ENCODE measurements at places on chromosomes 13 and 19. TPM values are rescaled to one million over a fixed set of nuclear protein-coding genes. Genes with fewer than 3 reads are reported as not detected.

DNA sequence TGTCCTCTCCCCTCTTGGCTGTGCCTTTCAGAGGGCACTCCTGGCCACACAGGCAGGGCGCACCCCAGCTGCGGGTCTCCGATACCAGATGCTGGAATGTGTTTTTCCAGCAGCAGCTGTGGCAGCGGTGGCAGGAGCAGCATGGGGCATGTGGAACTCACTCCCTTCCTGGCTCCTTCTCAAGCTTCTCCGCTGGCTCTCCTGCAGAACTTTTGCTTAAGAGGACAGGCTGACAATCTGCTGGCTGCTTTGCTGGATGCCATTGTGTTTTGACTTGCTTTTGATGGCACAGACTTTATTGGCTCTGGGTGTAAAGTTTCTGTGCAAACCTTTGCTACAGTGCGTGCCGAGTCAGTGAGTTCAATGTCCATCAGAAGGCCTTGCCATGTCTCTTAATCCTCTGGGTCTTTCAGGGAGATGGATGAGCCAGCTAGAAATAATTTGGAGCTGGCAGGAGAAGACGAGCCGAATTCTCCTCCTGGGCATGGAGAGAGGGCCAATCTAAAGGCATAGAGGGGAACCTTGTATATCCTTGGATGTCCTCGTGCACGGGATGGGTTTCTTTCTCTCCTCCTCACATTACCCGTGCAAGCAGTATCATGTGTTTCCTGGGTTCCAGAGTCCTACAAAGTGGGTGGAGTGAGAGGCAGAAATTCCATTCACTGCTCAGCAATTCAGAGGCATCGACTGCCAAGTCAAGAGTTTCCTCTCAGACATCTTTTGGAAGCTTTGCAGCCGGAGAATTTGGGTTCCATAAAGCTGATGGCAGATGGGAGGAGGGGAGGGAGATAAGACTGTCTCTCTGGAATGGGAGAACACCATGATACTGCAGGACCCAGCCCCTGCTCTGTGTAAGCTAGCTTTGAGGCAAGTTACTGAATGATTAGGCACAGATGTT lies 231.2 kb downstream of the FGF9 start:
- peaks cover 1% of the 10 kb centered on the region for H3K27me3 ChIP-seq
- H3K27ac ChIP-seq: no peak overlapping the region
- H3K4me3 ChIP-seq: no peak overlapping the region
- peaks cover 1% of the 10 kb centered on the region for H3K4me1 ChIP-seq

DNA sequence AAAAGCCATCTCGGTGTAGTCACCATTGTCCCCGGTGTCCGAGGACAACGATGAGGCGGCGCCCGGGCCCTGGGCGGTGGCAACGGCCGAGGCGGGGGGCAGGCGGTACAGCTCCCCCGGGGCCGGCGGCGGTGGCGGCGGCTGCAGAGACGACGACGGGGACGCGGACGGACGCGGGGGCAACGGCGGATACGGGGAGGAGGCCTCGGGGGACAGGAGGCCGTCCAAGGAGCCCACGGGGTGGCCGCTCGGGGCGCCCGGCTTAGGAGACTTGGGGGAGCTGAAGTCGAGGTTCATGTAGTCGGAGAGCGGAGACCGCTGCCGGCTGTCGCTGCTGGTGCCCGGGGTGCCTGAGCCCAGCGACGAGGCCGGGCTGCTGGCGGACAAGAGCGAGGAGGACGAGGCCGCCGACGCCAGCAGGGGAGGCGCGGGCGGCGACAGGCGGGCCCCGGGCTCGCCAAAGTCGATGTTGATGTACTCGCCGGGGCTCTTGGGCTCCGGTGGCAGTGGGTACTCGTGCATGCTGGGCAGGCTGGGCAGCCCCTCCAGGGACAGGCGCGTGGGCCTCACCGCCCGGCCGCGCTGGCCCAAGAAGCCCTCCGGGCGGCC lies 3.5 kb downstream of the IRS2 start:
- no peak overlapping the region for H3K4me3 ChIP-seq
- H3K4me1 ChIP-seq: peaks cover 30% of the 10 kb centered on the region
- H3K27ac ChIP-seq: no peak overlapping the region
- H3K27me3 ChIP-seq: peaks cover 7% of the 10 kb centered on the region
- DNase-seq: no peak

DNA sequence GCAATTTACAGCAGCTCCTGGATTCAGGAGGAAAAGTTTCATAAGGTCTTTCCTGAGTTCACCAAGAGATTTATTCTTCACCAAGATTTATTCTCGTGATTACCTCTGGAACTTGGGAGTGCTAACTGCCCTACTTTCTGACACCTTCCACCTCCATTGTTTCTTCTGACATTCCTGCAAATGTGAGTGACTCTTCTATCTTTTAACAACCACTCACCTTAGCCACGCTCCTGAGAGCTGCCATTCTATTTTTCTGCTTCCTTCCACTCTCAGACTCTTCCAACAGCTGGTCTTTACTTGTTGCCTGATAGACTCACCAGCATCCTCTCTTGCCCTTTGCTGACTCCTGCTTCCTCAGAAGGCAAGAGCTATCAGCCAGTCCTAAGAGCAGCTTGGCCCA lies 11.5 kb upstream of the CBY2 start:
- H3K27ac ChIP-seq: no peak overlapping the region
- no peak for DNase-seq
- H3K4me1 ChIP-seq: no peaks in the 10 kb centered on the region
- H3K4me3 ChIP-seq: no peak overlapping the region

UPF3A gene
- 108 TPM for total RNA-seq

SULT2A1 gene
- not detected for total RNA-seq
